ENCODE measurements at places on chromosomes 4 and X. TPM values are rescaled to one million over a fixed set of nuclear protein-coding genes. Genes with fewer than 3 reads are reported as not detected.

DNA sequence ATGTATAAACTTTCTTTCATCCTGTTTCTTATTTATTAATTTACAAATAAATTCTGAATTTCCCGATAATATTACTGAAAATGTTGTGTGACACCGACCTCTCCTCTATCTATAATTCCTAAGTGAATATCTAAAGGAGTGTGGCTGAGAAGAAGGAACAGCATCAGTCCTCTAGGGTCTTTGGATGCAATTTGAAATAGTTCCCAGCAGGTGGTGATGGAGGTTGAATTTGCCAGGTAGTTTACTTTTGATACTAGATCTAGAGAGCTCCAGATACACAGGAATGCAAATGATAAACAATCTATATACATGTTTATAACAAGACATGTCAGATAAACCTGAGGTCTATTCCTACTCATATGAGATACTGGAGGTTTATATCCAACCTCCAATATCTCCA is 305.4 kb downstream of the PCDH18 start:
- DNase-seq: no peak

Gene RFC1
- 32.6 TPM for total RNA-seq

GRCh38 chr4:111602848-111603247 is 542.4 kb upstream of the FAM241A start:
- no peak for DNase-seq

GRCh38 chrX:1502241-1502640 is 34.7 kb downstream of the P2RY8 start:
- DNase-seq: no peak

GRCh38 chrX:119411959-119412358 is 12.8 kb downstream of the SLC25A43 start:
- DNase-seq: no peak

- no peak for DNase-seq
Measured at GRCh38 chrX:136656361-136656964, 8.5 kb downstream of the CD40LG start.

DNA sequence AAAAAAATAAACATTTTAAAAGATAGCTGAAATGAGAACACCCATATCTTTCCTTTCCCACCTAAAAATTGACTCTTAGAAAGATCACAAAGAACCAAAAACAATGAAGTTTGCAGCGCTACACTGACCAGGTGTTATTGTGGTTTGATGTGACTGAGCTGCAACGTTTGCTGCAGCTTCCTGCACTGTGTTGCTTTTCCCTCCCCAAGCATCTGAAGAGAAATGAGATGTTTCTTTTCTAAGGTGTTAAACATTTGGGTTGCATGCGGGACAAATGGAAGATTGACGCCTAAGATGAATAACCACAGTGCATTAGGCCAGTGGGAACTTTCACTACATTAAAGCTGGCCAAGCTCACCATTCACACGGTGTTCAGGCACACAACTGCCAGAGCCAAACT is 8.9 kb downstream of the LEF1 start:
- no peak for DNase-seq

Gene SLC9B1
- total RNA-seq: 0.21 TPM

Gene TLR1
- total RNA-seq: 0.67 TPM

DNA sequence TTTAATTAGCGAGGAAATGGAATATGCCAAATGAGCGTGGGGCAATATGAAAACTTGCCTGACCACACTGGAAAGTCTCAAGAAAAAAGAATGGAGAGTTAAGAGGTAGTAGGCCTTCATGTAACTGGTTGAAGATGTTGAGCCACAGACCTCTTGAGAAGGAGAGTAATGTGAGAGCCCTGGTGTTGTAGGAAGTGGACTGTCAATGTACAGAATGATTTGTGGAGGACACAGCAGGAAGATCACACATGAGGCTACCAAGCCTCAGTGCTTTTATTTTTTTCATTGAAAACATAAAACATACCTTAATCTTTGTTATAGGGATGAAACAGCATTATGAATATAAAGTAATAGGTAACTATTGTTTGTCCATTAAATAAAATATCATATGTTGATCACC is 331.6 kb downstream of the UNC5C start:
- DNase-seq: no peak

Gene BEX2
- total RNA-seq: 74.2 TPM

Gene KIAA1210
- total RNA-seq: not detected

Gene SPOCK3
- 1.4 TPM for total RNA-seq

DNA sequence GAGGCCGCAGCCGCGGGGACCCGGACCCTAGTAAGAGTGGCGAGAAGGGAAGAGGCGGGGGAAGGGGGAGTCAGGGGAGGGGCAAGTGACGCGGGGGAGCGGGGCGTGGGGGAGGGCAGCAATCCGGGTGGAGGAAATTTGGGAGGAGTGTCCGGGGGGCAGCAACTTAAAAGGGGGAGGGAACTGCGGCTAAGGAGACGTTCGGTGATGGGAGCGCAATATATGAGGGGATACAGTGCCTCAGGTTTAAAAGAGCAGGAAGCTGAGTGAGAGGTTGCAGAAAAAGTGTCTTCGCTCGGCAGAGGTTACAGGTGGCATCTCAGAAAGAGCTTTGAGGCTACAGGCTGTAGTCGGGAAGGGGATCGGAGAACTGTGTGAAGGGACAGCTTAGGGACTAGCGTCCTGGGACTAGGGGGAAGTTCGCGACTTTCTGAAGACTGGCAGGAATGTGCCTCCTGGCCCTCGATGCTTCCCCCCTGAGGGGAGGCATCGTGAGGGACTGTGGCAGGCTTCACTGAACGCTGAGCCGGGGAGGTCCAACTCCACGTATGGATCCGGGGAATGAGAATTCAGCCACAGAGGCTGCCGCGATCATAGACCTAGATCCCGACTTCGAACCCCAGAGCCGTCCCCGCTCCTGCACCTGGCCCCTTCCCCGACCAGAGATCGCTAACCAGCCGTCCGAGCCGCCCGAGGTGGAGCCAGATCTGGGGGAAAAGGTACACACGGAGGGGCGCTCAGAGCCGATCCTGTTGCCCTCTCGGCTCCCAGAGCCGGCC is 519 bp downstream of the FOXO4 start:
- no peak for DNase-seq

- DNase-seq: no peak
Measured at GRCh38 chrX:154661170-154661569, 7.8 kb upstream of the CTAG2 start.

Gene C4orf50
- total RNA-seq: not detected

DNA sequence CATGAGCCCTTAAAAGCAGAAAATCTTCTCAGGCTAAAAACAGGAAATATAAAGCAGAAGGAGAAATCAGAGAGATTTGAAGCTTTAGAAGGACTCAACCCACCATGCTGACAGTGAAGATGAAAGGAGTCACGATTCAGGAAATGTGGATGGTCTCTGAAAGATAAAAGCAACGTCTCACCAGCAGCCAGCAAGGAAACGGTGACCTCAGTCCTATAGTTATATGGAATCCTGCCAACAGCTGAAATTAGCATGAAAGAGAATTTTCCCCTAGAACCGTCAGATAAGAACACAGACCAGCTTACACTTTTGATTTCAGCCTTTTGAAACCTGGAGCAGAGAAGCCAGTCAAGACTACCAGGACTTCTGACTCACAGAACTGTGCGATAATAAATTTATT is 715.7 kb upstream of the HTR2C start:
- DNase-seq: no peak

DNA sequence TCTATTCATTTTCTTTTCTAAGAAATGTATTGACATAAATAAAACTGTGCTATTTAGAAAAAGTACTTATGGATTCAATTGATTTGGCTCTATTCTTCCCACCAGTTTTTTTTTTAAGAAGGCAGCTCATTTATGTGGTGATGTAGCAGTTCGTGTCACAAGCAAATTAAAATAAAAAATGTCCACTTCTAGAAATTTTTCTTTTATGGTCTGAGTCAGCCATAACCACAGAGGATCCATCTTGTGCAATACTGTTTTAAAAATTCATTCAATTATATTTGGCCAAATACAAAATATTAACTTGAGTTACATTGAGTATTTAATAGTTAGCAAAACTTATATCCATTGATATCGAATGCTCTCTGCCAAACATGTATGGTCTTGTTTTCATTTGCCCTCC is 207.9 kb upstream of the FAT1 start:
- DNase-seq: no peak

Gene GSX2
- not detected for total RNA-seq

Gene HMX1
- not detected for total RNA-seq

GRCh38 chrX:8688776-8689175 is 43.2 kb downstream of the ANOS1 start:
- DNase-seq: no peak

DNA sequence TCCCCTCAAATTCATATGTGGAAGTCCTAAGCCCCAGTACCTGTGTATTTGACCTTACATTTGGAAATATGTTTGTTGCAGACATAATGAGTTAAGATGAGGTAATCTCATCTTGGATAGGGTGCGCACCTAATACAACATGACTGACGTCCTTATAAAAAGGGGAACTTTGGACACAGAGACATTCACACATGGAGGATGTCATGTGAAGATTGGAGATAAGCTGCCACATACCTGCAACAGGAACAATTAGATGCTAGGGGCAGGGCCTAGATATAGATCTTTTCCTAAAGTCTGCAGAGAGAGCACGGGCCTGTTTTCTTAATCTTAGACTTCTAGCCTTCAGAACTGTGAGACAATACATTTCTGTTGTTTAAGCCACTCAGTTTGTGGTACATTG is 162.5 kb downstream of the IL1RAPL2 start:
- no peak for DNase-seq

DNA sequence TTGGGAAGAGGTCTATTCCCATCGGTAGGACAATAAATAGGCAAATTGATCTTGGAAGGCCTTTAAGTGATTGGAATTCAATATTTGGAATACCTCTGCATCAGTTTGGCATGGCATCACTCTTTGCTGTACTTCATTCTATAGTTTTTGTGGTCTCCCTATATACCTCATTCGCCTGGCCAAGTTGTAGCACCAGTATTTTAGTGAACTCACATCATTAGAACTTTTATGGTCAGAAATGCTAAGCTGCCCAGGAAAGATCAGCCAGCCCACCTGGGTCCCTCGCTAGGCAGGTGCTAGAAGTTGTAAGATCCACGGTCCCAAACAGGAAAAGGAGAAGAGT is 40.3 kb downstream of the ZCCHC13 start:
- no peak for DNase-seq

- no peak for DNase-seq
Measured at GRCh38 chrX:103276581-103277002, at the start of gene TCEAL5. Gene TCEAL5 (minus strand): TSS chrX:103276750. CDS start chrX:103274563, 2,187 bp downstream.

DNA sequence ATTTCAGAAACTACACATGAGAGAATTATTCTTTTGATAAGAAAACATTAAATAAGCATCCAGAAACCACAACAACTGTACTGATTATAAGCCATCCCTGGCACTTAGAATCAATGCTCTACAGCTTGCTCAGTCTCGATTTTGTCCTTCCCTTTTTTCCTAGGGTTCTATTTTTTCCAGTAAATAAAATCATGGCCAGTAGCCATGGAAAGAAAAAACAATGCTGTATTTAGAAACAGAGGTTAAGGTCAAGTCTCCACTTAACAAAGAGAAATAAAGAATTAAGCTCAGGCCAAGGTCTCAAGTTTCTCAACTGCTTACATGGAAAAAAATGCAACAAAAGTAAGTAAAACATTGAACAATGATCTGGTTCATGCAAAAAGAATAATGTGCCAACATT is 38.7 kb upstream of the GRID2 start:
- no peak for DNase-seq

DNA sequence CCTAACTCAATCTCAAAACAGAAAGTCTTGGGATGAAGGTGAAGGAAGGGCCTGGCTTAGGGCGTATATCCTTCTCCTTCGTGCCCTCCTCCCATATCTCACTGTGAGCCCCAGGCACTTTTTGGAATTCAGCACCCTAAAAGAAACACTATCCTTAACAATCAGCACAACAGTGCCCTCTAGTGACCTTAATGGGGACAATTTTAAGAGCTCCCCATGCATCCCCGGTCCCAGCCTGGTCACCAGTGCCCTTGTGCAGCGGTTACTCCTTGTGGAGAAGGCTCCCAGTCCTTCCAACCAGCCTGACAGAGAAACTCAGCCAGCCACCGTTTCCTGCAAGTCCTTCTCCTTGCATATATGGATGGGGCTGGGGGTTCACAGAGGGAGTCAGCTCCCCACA is 4.2 kb downstream of the PAK3 start:
- no peak for DNase-seq

Gene IL2
- not detected for total RNA-seq

Gene TMPRSS11A
- not detected for total RNA-seq

DNA sequence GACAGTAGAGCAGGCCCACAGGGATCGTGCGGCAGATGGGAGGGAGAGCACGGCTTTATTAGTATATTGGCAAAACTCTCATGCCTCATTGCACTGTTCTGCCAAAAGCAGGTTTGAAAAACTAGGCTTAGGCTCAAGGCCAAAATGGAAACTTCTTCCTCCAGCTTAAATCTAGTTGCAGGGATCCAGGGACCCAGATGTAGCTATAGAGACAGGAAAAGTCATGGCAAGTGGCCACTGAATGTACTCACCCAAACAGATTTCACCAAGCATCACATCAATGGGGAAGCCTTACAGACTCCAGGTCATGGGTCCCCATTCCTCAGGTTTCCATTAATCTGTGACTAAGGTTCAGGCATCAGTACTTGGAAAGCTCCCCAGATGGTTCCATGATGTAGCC is 149.2 kb downstream of the STK32B start:
- DNase-seq: no peak

Gene SHROOM4
- 7.5 TPM for total RNA-seq

DNA sequence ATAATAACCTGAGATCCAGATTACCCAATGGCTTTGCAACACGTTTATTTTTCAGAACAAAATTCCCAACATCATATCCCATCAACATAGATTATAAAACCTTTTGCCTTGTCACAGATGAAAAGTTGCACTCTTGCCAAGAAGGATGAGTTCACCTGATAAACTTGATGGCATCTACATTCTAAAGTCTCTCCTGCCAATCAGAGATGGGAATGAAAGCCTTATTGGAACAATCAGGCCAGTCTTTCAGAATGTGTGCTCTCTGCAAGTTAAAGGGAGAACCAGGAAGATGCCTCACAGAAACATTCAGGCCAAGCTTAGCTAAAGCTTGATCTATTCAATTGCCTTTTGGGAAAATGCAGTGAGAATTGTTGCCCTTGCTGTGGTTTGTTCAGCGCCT is 1.3 kb downstream of the LPAR4 start:
- no peak for DNase-seq

- DNase-seq: no peak
Measured at GRCh38 chr4:26991057-26991456, 130.4 kb downstream of the STIM2 start.

Gene PDGFRA
- total RNA-seq: 2.1 TPM

Gene RNF212
- 13.0 TPM for total RNA-seq

DNA sequence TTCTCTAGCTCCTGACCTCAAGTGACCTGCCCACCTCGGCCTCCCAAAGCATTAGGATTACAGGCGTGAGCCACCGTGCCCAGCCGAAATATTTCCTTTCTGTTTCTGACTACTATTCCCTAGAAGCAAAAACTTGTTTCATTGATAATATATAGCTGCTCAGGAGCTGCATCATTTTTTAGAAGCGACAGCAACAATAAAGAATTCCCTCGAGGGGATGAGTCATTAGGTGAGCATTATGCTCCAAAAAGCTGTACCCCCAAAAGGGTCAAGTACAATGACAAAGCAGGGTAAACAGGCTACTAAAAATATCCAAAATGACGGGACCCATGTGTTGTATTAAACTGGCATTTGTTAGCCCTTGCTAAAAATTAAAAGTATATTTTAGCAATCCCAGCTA is 67.0 kb downstream of the RBM47 start:
- DNase-seq: no peak

Measured in kidney epithelial cell (primary cell).